ENCODE measurements at places on chromosomes 3 and 15.

GRCh38 chr15:81334768-81335435 lies 11.0 kb upstream of the STARD5 start:
- no peak for DNase-seq

DNA sequence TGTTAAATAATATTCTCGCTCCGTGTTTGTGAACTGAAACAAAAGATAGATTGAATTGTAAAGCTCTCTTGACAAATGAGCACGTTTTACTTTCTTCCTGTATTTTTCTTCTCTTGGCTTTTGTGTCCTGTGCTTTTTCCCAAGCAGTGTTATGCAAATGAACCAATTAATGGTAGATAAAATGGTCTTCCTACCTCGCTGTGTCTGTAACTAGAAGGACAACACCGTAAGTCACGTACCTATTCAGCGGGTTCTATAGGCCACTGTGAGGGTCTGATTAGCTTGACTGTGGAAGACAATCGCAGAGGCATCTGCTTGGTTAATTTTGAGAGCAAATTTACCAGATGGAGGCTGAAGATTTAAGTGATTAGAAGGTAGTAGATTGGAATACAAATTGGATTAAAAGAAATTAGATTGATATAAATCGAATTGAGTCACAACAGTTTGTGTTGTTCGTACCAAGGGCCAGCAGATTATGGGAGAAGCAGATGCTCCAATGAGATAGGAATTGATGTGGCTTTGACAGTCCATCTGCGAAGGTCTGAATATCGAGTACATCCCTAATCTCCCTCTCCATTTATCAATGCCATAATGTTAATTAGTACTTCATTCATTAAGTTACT lies 40.2 kb downstream of the ROBO2 start:
- DNase-seq = no peak

- no peak for DNase-seq
Observed at GRCh38 chr3:153961494-153961893, 159.7 kb upstream of the ARHGEF26 start.

- DNase-seq = no peak
Observed at GRCh38 chr15:101264911-101265641, 12.2 kb downstream of the SELENOS start.

- no peak for DNase-seq
Observed at GRCh38 chr3:53159156-53160060, 1.6 kb upstream of the PRKCD start.

GRCh38 chr3:27737091-27737490 lies 15.0 kb upstream of the EOMES start:
- DNase-seq = no peak

- no peak for DNase-seq
Observed at GRCh38 chr15:60924916-60925397, 304.1 kb downstream of the RORA start.

DNA sequence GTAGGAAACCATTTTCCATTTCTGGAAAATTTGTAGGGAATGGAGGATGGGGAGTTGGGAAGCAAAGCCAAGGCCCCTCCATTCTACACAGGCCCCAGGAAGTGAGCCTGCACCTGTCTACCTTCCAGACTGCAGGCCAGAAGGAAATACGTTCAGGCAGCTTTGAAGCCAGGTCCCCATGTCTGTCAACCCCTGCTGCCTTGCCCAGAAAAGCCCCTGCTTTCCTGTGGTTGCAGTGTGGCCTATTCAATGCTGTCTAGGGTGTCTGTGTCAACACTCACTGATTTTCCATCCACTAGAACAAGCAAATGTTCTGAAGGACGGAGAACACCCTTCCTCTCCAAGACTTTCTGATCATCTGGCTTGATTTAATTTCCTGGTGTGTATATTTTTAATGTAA lies 281.9 kb downstream of the TLE3 start:
- no peak for DNase-seq

- no peak for DNase-seq
Observed at GRCh38 chr3:141257961-141258360, 26.3 kb downstream of the PXYLP1 start.

GRCh38 chr15:45641999-45642932 lies 7.4 kb downstream of the SQOR start:
- no peak for DNase-seq

GRCh38 chr3:105496343-105496742 lies 129.6 kb downstream of the ALCAM start:
- DNase-seq = no peak

DNA sequence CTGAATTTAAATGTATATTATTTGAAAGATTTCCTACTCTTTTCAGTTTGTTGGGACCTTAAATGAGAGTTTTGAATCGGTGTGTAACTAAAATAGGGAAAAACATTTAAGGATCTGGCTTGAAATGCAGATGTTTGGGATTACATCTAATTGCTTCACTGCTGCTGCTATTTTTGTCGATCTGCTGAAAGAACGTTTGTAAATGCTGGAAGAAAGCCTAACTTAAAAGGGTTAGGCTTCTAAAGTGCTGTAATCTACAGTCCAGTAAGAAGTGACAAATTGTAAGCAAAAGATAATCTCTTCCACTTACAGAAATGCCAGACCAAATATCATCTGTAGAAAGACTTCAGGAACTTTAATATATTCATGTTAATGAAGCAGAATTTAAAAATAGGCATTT lies 691.6 kb downstream of the ZNF385D start:
- no peak for DNase-seq

GRCh38 chr3:42202217-42202865 lies 63.6 kb downstream of the CCK start:
- no peak for DNase-seq

GRCh38 chr3:5140230-5140621 lies 18.1 kb downstream of the ARL8B start:
- DNase-seq = no peak

DNA sequence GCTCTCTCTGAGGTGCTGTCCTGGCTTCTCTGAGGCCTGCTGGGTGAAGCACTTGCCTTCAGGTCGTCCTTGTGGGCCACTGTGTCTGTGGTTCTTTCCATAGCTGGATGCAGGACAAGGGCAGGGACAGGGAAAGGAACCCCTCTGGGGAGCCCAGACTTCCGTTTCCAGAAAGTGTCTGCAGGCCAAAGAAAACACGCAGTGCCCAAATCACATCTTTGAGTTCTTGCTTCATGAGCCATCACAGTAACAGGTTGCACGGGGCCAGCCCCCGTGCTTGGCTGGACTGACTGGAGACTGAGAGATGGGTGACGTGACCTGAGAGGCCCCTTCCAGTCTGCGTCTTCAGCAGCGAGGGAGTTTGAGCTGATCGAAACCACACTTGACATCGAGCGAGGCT lies 115.8 kb downstream of the GABRG3 start:
- no peak for DNase-seq

GRCh38 chr3:25849641-25850385 lies 59.9 kb downstream of the OXSM start:
- DNase-seq = no peak

Data from activated naive CD4-positive, alpha-beta T cell (primary cell).